ENCODE measurements at places on chromosomes 4 and X. TPM values are rescaled to one million over a fixed set of nuclear protein-coding genes. Genes with fewer than 3 reads are reported as not detected.

GRCh38 chr4:126965877-126966276, 666.9 kb upstream of the INTU start:
- DNase-seq: no peak

GRCh38 chrX:103560256-103560655, 25.1 kb upstream of the TCEAL4 start:
- DNase-seq: no peak

DNA sequence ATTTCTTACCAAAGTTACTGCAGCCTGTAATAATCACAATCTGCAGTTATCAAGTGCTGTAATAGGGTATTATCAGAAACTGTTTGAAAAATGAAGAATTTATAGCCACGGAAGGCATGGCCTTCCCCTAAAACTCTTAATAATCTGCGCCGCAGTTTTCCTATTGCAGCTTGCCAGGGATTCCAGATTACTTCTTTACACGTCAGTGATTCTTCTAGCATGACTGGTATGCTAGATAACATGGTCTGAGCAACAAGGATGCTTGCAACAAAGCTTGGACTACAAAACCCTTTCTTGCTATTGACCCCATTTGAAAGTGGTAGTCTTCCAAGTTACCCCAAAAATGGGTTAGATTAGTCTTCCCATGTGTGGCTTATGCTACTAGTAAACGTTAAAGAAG, 47.2 kb upstream of the GK2 start:
- no peak for DNase-seq

PAGE2B gene
- not detected for total RNA-seq

GRCh38 chr4:115678425-115678941, 565.1 kb upstream of the NDST4 start:
- no peak for DNase-seq

GRCh38 chr4:13881892-13882291, 254.4 kb upstream of the BOD1L1 start:
- DNase-seq: no peak

TMEM185A gene
- total RNA-seq: 32.2 TPM

NUDT10 gene
- total RNA-seq: 0.70 TPM

DNA sequence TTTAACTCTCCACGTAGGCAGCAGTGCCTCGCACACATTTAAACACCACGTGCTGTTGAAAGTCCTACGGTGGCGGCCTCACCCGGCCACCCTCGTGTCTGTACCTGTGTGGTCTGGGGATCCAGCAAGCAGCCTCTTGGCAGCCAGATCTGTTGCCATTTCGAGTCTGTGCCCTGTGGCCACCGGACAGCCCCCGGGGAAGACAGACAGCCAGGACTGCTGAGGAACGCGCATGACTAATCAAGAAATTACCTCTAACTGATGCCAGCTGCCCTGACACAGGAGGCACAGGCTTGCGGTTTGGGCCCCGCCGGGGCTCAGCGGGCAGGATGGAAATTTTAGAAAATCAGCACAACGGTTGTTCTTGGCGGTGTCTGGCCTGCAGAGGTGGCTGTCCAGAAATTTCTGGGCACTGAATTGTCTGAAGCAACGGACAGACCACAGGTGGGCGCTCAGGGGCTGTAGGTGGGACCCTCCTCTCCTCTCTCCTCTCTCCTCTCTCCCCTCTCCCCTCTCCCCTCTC, 15.6 kb upstream of the ASMTL start:
- DNase-seq: peak; percentile 87

DNA sequence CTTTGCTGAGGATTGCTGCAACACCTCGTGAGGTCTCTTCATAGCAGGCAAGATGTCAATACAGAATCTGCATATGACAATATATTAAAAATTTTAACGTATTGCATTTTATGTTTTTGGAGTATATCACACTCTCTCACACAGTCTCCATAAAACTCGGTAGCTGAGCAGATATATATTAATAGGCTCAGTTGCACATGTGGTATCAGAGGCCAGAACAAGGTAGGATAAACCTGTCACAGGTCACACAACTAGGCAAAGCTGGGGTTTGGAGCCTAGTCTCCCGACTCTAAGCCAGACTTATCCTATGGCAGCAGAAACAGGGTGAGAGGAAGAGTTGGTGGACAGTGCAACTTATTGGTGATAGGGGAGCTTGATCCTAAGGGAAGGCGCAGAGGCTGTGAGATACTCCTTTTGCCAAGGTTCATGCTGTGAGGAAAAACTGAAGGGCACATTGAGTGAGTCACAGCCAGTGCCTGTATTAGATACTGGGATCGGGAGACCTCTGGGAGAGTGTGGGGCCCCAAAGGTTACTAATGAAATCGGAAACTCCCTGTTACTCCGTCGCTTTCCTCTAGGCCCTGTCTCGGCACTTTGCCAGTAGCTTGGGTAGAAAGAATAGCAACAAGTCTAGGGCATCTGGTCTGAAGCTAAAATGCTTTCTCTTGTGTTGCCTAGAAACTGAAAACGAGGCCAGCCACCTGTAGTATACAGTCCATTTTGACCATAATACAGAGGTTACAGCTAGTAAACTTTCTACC, 195.7 kb downstream of the ARHGAP10 start:
- no peak for DNase-seq

ARSJ gene
- not detected for total RNA-seq

MAGEA2B gene
- total RNA-seq: not detected

- no peak for DNase-seq
Measured at GRCh38 chr4:45036677-45037076, 310.3 kb upstream of the GNPDA2 start.

GRCh38 chr4:4216648-4217047, 10.1 kb downstream of the OTOP1 start:
- DNase-seq: no peak

DNA sequence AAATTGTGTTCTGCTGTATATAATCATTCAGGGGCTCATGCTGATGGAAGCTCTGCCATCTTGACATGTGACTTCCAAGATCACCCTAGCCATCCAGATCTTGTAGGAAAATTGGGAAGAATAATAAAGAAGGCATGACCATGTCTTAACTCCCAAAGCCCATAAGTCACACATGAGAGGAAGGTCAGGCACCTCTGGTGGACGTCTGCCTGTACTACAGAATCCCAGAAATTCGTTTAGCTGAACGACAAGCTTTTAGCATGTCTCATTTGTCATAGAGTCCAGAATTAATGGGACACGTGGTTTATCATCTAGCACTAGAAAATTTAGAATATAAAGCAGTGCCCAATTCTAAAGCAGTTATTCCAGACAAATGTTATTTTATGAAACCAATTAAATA, 212.7 kb downstream of the CENPC start:
- DNase-seq: no peak

DNA sequence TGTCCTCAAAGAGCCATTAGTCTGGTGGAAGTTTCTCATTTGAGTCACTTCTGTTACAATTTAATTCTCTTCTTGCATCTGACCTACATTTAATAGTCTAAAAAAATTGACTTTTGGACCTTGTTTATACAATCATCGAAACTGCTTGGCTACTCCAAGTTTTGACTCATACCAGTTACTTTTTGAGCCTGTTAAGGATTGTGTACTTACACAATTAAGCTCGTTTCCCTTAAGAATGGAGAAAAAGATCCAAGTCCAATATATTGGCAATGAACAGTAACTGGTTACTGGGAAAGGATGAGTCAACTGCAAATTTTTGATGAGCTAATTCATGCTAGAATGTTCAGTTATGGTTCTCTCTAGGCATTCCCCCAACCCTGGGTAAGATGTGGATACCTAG, 58.2 kb downstream of the DCX start:
- no peak for DNase-seq

SCLT1 gene
- total RNA-seq: 53.4 TPM

GRCh38 chrX:155766321-155766720, 114.8 kb upstream of the VAMP7 start:
- no peak for DNase-seq

DNA sequence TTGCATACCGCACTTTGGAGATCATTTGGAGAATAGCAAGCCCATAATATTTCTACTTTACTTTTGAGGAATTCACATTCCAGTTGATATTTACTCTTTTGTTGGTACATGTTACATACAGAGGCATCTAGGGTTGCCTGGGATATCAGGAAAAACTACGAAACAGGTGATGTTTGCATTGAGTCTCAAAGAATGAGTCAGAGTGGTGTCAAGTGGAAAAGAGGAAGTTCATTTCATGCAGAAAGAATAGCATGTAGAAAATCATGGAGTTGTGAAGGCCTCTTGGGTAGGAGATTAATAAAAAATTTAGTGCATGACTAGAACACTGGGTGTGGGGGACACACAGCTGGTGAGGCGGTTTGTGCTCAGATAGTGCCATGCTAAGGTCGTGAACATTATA, 33.5 kb upstream of the ELOVL6 start:
- no peak for DNase-seq

GRCh38 chr4:100820249-100820648, 302.4 kb upstream of the EMCN start:
- no peak for DNase-seq

- no peak for DNase-seq
Measured at GRCh38 chrX:151889421-151889820, 23.3 kb upstream of the MAGEA4 start.

EMCN gene
- not detected for total RNA-seq

F8 gene
- 12.7 TPM for total RNA-seq

- DNase-seq: no peak
Measured at GRCh38 chr4:24382381-24382780, 202.0 kb downstream of the DHX15 start.

DNA sequence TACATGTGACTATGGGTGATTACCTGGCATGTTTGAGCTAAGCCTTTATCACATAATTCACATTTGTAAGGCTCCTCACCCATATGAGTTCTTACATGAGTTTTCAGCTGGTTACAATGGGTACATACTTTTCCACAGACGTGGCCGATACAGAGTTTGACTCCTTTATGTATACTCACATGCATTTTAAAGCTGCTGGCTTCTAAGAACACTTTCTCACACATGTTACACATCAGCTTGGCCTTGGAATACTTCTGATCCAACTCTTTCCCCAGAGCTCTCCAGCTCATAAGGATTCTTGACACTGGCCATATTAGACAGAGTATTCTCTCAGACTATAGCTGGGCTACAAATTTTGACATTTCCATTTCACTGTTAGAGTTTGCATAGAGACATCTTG, 66.3 kb downstream of the TAB3 start:
- no peak for DNase-seq

GRCh38 chr4:84529169-84529751, 30.2 kb upstream of the NKX6-1 start:
- no peak for DNase-seq

CFAP99 gene
- not detected for total RNA-seq

DNA sequence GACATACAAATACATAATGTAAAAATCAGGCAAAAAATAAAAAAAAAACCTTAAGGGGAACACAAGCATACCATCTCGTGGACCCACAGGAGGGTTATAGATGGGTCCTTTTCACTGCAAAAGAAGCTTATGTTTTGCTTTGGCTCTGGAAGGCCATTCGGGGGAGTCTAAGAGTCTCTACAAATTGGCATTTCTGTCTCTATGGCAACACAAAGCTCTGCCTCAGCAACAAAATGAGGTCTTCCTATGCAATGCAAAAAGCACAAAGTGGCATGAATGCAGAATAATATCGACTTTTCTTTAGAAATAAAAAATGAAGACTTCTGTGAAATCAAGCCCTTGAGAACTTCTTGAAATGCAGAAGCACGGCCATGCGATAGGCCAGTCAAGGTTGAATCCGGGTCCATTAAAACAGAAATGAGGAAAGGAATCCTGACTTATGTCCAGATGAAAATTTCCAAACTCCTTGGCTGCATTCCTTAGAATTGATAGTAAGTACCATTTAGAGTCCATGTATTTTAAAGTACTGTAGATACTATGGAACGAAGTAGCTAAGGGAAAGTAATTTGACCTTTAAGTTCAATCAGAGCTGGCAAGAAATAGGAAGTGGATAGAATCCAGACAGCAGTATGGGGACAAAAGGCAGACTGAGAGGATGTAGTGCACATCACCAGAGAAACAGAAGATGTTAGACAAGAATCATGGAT, 63.7 kb upstream of the PDLIM3 start:
- no peak for DNase-seq

DNA sequence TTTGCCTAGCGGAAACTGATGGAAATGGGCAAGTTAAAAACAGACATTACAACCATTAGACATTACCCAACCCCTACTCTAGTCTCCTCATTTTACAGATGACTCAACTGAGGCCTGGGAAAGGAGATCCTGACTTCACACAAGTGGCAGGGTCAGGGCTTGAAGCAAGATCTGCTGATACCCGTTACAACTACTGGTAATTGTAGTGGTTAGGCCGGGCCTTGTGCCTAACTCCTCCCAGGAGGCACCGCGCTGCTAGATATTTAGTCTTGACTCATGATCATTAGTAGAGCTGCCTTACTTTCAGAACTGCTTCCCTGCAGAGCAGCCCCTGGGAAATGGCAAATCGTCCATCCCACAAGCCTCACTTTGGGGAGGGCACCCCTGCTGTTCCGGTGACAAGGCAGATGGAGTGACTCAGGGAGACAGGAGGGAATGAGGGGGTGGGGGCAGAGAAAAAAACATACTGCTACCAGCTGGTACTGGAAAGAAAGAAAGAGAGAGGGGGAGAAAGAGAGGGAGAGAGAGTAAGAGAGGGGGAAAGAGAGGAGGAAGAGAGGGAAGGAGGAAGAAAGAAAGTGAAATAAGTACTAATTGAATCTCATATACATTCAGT, 12.2 kb downstream of the ARHGEF6 start:
- peak; percentile 75 for DNase-seq

GRCh38 chrX:55129361-55129760, 40.5 kb downstream of the PAGE2 start:
- no peak for DNase-seq

ABCG2 gene
- total RNA-seq: 4.4 TPM

GRCh38 chr4:128527351-128527750, 239.7 kb upstream of the PGRMC2 start:
- no peak for DNase-seq

SERPINA7 gene
- not detected for total RNA-seq

GRCh38 chrX:86348669-86349068, 200.4 kb downstream of the DACH2 start:
- no peak for DNase-seq

DNA sequence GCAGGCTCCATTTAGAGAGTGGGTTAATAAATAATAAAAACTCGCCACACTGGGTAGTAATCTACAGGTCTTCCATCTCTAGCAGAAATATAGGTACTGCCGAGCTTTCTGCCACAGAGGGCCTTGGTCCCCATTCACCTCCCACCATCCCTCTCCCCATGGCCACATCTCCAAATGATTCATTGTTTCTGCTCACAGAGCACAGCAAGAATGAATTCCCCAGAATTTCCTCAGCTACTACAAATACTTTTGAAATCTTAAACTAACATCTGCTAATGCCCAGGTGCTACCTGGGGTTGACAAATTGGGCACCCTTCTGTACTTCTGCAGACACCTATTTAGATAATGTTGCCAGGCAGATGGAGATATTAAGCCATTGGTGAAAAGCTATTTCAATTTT, 5.1 kb downstream of the PHEX start:
- DNase-seq: no peak

USP38 gene
- total RNA-seq: 26.6 TPM

DNA sequence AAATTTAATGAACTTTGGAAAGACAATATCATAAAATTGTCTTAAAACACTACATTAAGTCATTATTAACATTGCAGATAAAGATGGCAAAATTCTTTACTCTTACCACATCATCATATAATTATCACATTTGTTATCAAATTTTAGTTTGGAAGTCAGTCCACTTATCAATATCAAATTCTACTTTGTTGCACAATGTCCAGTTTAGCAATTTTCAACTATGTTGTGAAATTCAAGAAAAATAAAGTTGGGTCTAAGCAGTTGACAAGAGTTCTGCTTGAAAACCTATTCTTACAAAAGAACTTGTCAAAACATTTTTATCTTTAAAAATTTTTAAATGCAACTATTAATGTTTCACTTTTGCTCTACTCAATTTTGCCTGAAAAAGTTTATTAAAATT, 44.7 kb upstream of the TET2 start:
- no peak for DNase-seq

Data from activated CD8-positive, alpha-beta memory T cell treated with anti-CD3 and anti-CD28 coated beads, Interleukin-2, amount 10 ng/mL, durations not matched to agents 7 days and 5 days (primary cell).